Kidney epithelial cell (primary cell): ENCODE measurements at places on chromosomes 7 and 10.
A peak's percentile ranks its signal among the peaks of the same experiment; 100 is the strongest.

GRCh38 chr7:103989785-103990767 lies 618 bp upstream of the RELN start:
- peak; percentile 7 for DNase-seq

- DNase-seq = no peak
Measured at GRCh38 chr10:50152792-50153272, 85.1 kb downstream of the WASHC2A start.

GRCh38 chr7:157540020-157540419 lies 203.2 kb downstream of the DNAJB6 start:
- DNase-seq = no peak

GRCh38 chr7:43294080-43294630 lies 181.7 kb downstream of the HECW1 start:
- peak; percentile 45 for DNase-seq

GRCh38 chr7:80089366-80089765 lies 45.3 kb upstream of the GNAI1 start:
- DNase-seq = no peak

DNA sequence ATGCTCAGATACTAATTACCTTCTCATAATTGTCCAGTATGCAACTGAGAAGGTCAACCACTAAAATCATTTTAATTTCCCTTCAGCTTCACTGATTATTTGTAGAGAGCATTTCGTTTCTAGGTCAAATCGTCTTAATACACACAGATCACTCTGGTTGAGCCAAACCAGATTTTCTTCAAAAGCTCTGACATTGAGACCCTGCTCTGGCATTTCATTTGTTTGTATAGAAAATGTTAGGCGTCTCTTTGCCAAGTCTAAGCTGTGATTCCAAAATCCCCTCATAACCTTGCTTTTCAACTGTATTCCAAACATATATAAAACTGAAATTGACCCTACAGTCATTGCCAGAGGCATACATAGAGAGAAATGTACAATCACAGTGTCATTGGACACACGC lies 520.0 kb downstream of the CNTNAP2 start:
- no peak for DNase-seq

GRCh38 chr7:91047636-91048035 lies 216.6 kb upstream of the FZD1 start:
- DNase-seq = no peak

DNA sequence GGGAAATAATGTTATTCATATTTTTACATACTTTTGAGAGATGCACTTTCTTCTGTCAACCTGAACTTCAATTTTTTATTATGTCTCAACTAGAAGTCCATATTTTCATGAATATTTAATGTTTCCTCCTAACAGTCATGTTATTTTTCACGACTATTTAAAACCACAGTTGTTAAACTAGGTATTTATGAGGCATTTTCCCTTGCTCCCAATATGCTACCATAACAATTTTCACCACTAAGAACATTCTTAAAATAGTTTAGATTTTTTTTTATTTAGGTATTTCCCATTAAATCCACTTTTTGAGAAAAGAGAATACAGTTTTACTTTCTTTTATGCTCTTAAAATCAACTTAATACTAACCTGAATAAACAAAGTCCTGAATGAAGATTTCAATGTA lies 89.4 kb downstream of the JAZF1 start:
- DNase-seq = no peak

DNA sequence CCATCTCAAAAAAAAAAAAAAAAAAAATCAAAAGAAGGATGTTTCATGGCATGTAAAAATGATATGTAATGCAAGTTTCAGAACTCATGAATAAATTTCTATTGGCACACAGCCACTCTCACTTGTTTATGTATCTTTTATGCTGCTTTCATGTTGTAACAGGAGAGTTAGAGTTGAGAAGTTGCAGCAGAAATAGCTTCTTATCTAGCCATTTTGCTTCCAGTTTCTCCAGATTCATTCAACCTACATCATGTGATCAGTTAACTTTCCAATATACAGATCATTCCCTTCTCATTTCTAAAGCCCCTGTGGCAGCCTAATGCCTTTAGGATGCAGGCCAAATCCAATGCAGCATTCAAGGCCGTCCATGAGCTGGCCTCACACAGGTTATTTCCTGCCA lies 30.4 kb downstream of the ZNF786 start:
- no peak for DNase-seq

- DNase-seq = no peak
Measured at GRCh38 chr10:34200355-34200901, 614.7 kb downstream of the PARD3 start.

GRCh38 chr10:7205656-7206055 lies 205.2 kb downstream of the SFMBT2 start:
- DNase-seq = no peak

DNA sequence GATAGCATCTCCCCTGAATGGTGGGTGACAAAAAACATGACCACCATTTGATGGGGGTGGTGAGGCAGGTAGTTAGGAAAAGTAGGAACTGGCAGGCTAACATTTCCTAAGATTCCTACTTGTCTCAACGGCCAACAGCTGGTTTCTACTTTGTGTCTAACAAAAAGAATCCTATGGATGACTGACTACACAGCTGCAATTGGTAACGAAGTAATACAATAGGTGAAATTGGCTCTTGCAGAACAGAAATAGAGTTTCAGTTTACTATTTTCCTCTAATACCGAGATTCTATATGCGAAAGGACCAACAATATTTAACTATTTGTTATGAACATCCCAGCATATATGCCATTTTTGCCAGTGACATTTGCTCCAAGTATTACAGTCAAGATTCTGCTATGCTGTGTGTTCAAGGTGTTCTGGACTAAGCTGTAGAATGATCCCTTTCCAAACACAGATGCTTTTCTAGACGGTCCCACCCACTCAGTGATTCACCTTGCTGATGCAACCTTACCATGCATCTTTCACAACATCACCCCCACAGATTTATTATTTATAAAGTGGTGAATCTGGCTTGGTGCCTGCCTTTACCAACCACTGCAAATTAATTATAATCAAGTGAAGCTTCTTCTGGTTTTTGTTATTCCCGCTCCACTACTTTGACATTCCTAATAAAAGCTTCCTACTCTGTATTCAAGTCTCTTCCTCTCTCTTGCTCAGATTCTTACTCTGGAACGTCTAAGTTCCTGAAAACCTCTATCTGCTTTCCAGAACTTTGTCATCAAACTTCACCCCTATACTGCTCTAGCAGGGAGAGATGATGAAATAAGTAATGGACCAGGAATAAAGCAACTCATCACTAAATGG lies 16.8 kb downstream of the BBIP1 start:
- peak; percentile 31 for DNase-seq

DNA sequence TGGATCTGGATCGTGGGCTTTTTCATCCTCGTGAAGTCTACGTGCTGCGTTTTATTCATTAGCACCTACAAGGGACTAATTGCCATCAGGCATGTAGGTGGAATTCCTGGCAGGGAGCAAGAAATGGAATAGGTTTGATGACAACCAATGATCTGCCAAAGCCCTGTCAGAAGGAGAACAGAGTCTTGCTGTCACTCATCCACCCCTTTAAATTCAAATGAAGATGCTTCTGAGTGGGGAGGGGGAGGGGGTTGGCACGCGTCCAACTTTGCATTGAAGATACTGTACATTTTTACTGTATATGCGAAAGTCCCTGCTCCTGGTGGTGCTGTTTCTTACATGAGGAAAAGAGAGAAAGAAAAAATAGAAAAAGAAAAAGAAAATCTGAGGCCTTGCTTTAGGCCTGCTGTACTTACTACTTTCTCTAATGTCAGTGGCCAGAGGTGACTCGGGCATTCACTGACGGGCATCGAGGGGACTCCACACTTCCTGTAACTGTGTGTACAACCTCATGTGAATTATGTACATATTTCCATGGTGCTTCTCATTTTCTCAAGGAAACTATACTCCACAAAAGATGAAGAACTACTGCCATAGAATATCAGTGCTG lies 569.1 kb downstream of the INHBA start:
- DNase-seq = no peak

- no peak for DNase-seq
Measured at GRCh38 chr10:117165538-117166417, 27.7 kb upstream of the VAX1 start.
